ENCODE measurements at places on chromosomes 2 and 18.

- DNase-seq, result peak; percentile 8
Observed at GRCh38 chr2:56185101-56185581, 1.4 kb downstream of the CCDC85A start.

GRCh38 chr2:177106212-177106611 is 106.4 kb upstream of the HNRNPA3 start:
- DNase-seq, result no peak

DNA sequence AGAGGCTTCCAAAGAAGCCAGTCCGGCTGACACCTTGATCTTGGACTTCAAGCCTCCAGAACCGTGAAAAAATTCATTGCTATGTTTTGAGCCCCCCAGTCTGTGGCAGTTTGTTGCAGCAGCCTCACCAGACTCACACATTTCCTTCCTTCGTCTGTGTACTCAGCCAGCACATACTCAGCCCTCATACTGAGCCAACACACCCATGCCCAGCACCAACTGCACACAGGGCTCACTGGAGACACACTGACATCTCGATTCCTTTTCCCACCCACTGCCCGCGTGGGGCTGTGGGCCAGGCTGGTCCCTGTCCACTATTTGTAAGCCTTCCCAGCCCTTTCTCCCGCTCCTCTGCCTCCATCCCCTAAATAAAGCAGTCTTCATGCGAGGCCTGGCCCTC is 24.1 kb upstream of the NMUR1 start:
- DNase-seq, result no peak

DNA sequence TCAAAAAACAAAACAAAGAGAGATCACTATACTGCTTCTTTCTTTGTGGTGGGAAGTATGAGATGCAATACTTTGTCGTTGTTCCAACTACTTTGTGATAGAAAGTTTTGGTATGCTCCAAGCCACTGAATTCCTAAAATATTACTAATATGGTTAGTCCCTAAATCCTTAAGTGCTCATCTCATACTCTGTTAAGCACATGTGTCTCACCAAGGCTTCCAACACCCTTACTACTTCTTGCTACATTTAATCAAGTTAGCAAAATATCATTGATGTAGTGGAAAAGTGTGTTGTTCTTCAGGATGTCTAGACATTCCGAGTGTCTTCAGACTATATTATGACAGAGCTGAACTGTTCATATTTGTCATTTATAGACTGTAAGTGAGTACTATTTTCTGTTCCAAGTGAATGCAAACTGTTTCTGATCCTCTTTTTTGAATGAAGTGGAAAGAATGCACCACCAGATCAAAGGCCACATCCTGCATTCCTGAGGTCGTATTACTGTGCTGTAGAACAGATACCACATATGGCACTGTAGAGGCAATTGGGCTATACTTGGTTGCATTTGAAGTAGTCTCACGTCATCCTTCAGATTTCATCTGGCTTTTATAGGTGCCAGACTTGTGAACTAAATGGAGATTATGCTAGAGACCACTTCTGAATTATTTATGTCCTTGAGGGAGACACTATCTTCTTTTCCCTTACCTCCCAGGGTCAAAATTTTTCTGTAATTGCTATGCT is 298.4 kb upstream of the ZNF521 start:
- peak; percentile 30 for DNase-seq

Measured in cardiac muscle cell (in vitro differentiated cells and primary cell).